ENCODE measurements at places on chromosomes 5 and 9.
A peak's percentile ranks its signal among the peaks of the same experiment; 100 is the strongest.

- DNase-seq: no peak
Measured at GRCh38 chr9:104772714-104773510, 9.0 kb downstream of the NIPSNAP3B start.

- DNase-seq: no peak
Measured at GRCh38 chr5:84623019-84623418, 238.3 kb upstream of the EDIL3 start.

DNA sequence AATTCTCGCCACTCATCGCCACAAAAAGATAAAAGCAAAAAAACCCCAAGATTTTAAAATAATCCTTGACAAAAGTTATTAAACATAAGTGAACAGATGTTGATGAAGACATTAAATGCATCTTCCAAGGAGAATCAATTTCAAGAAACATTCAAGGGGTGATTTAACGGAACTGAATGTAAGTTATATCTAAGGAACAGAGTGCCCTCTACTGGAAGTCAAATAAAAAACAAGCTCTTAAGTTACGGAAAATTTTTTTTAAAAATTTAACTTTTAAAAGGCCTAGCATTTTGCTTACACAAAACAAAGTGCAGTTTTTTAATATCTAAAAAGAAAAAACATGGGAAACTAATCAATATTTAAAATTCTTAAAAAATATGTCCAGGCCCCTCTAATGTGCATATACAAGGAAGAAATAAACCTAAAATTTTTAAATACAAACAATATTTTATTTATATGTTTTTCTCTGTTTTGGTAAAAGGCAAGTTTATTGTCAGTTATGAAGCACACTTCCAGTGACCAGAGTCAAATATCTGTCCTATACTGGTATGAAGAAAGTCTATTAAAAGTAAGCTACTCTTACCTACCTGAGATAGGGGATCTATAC lies 28.0 kb downstream of the TEX10 start:
- no peak for DNase-seq

DNA sequence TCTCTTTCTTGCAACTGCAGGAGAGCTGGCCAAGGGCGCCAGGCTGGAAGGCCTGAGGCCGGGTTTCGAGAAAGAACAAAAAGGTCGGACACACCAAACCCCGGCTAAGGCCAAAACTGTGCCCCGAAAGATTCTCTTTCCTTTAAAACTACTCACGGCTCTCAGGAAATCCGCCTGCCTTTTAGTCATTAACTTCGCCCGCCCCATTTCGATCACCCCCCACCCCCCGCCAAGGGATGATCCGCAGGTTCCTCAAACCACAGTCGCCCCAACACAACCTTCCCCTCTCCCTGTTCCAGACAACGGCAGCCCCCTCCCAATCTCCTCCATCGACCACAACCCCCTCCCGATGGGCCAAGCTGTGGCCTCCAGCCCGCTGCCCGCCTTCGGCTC lies 536 bp downstream of the FEM1C start:
- DNase-seq: peak; percentile 39

- DNase-seq: no peak
Measured at GRCh38 chr5:179824745-179825112, 4.0 kb downstream of the SQSTM1 start.

DNA sequence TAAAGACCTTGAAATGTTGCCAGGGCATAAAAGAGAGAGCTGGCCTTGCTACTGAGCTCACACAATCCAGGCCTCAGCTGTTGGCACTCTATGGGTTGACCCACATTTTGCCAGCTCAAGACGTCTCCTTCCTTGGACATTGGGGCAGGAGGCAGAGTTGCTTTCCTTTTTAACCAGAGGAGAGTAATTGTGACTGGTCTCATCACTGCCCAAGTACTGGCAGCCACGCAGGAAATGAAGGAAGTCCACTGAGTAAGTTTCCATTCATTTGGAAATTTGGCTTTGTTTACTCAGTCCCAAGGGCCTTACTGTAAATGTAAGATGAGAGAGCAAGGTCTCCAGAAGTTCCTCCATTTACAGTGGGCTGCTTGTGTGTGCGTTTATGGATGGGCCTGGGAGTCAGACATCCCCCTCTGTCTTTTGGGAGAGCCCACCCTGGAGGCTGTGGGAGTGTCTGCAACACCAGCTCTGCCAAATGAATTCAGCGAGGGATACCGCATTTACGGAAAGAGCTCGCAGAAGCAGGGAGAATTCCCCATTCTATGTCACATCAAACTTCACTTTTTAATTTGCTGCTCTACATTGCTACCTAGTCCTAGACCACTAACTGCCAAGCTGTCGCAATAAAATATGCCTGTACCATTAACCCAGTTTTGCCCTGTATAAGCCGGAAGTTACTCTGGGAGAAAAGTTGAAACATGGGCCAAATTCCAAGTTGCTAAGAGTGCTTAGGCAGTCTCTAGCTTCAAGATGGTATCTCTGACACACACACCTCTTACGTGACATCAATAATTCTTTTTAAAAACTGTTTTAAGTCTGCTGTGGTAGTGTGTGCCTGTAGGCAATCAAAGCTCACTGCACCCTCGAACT lies 24.5 kb upstream of the PDZD2 start:
- no peak for DNase-seq

- DNase-seq: no peak
Measured at GRCh38 chr5:142816531-142817430, 46.6 kb downstream of the ARHGAP26 start.

GRCh38 chr5:138884554-138884953 lies 9.4 kb upstream of the LRRTM2 start:
- no peak for DNase-seq

DNA sequence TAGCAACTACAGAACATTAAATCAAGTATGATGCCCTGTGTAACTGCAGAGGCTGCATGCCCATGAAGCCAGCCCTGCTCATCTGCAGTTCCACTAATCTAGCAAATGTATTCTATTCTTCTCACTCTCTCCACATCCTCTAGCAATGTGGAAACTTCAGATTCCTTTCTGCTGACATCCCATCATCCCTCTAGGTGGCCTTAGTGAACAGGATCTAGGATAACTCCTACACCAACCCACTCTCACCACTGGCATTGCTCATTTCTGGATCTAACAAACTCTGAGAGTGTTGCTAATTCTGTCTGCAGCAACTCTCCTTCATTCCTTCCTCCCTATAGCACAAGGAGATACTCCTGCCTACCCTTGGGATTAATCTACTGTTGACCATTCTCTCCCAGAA lies 80.8 kb downstream of the FAM81B start:
- no peak for DNase-seq

GRCh38 chr5:141431286-141431685 lies 979 bp downstream of the PCDHGA12 start:
- no peak for DNase-seq

- DNase-seq: no peak
Measured at GRCh38 chr9:134189145-134189469, 24.7 kb upstream of the RNU6ATAC start.

- DNase-seq: no peak
Measured at GRCh38 chr9:16307626-16308195, 562.8 kb downstream of the BNC2 start.

- DNase-seq: no peak
Measured at GRCh38 chr5:41156739-41157138, 56.6 kb downstream of the C6 start.

GRCh38 chr9:114619191-114619761 lies 8.2 kb downstream of the TMEM268 start:
- DNase-seq: no peak

DNA sequence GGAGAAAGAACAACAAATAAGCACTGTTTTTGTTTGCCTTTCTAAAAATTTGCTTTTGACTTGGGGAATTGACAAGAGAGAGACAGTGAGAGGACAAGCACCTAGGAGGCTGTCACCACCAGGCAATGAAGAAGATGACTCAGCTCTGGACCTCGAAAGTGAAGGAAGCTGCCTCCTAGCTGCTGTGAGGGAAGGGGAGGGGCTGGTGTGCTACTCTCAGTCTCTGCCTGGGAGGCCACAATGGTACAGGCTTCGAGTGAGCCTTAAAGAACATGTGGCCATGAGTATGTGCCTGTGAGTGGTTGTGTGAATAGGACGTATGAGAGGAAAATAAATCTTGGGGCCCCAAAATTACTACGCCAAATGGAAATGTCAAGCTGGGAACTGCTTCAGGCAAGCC lies 7.1 kb upstream of the PLK2 start:
- no peak for DNase-seq

- no peak for DNase-seq
Measured at GRCh38 chr5:152631221-152631620, 226.1 kb upstream of the NMUR2 start.
